ENCODE measurements at places on chromosomes 5 and 9.

- DNase-seq: no peak
Observed at GRCh38 chr9:122991370-122991830, 42.1 kb upstream of the GPR21 start.

- no peak for DNase-seq
Observed at GRCh38 chr5:133367071-133367786, 245.1 kb downstream of the FSTL4 start.

GRCh38 chr9:33418090-33418489, 15.7 kb upstream of the AQP7 start:
- DNase-seq: no peak

DNA sequence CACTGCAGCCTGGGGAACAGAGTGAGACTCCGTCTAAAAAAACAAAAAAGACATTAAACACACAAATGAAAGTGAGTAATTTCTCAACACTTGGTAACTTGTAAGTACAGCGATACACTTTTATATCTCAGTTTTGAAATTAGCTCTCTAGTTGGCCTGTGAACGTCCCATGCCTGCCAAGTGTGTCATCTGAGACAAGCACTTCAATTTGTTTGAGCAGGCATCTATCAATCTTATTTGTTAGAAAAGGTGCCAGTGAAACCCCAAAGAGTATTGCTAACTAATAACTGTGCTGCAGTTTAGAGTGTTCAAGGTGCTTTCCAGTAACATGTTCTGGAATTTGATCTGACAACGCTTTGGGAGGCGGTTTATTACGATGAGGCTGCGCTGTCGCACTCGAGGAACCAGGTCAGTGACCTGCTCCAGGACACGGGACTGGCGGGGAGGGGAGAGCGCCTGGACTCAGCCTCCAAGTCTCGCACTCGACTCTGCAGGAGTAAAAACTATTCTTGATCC, 1.1 kb upstream of the SPIN1 start:
- no peak for DNase-seq

GRCh38 chr9:96027251-96028131, 152.0 kb downstream of the ERCC6L2 start:
- peak; percentile 33 for DNase-seq

DNA sequence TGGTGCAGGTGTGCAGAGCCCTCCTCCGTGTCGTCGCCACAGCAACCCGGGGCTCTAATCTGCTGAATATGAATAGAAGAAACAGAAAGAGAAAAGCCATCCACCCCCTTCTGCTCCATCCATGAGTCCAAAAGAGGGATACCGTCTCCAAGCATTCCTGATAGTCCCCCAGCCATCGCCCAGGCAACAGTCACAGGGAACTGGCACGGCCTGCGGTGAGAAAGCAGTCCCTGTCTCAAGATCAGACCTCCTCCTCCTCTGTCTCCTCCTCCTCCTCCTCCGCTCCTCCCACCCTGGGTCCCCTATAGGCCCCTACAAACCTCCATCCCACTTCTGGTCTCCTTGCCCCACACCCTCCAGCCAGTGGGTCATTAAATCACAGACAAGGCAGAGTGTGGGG, 308.1 kb upstream of the MPDZ start:
- no peak for DNase-seq

Data from activated T-cell treated with anti-CD3 and anti-CD28 coated beads, Interleukin-2, amount 50 U/mL, for 1 hour (primary cell).